ENCODE measurements at places on chromosomes 7 and 10.

DNA sequence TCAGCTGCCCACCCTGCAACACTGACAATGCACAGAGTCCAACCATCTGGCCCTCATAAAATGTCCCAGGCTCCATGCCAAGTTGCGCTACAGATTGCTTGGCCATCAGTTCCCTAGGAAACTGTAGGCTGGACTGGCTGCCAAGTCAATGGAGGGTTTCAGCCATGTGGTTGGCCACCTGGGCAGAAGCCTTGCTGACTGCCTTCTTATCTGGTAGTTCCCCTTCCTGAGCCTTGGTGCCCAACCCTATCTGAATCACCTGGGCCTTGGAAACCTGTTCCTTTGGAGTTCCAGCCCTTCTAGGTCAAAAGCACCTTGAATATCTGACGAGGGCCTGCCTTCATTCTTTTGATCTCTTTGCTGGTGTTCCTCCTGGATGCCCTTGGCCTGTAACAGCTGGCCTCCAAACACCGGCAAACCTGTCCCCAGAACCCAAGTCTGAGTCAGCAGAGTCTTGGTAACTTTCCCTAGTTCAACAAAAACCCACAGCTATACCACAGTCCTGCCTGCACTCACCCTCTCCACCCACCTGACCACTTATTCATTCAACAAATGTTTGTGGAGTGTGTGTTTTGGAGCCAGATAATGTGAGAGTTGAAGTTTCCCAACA lies 37.4 kb upstream of the KDM7A start:
- H3K4me1 ChIP-seq: peaks cover 43% of the 10 kb centered on the region
- no peaks in the 10 kb centered on the region for H3K27me3 ChIP-seq
- no peak overlapping the region for H3K4me3 ChIP-seq
- no peak for DNase-seq
- peaks cover 2% of the 10 kb centered on the region for H3K36me3 ChIP-seq
- H3K27ac ChIP-seq: no peak overlapping the region

- no peak overlapping the region for H3K4me3 ChIP-seq
- DNase-seq: no peak
- no peak overlapping the region for H3K27ac ChIP-seq
- no peaks in the 10 kb centered on the region for H3K27me3 ChIP-seq
- no peaks in the 10 kb centered on the region for H3K36me3 ChIP-seq
Observed at GRCh38 chr7:151699147-151699927, 177.6 kb downstream of the PRKAG2 start.

DNA sequence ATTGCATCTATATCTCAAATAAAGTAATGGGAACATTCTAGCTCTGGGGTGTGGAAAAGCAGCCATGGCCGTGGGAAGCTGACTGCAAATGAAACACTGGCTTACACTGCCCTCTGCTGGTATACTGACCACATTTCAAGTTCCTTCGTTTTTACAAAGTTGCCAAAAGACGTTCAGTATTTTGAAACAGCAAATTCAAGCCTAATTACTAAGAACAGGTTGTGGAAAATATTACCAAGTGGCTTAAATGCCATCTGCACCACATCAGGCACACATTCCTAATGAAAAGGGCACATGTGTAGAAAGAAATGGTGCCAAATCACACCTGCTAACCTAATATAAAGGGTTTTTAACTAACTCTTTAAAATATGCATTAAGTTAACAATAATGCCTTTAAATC lies 83.9 kb downstream of the JAZF1 start:
- H3K27me3 ChIP-seq: no peaks in the 10 kb centered on the region
- H3K4me1 ChIP-seq: peaks cover 9% of the 10 kb centered on the region
- peak; percentile 24 for DNase-seq
- H3K4me3 ChIP-seq: no peak overlapping the region

DNA sequence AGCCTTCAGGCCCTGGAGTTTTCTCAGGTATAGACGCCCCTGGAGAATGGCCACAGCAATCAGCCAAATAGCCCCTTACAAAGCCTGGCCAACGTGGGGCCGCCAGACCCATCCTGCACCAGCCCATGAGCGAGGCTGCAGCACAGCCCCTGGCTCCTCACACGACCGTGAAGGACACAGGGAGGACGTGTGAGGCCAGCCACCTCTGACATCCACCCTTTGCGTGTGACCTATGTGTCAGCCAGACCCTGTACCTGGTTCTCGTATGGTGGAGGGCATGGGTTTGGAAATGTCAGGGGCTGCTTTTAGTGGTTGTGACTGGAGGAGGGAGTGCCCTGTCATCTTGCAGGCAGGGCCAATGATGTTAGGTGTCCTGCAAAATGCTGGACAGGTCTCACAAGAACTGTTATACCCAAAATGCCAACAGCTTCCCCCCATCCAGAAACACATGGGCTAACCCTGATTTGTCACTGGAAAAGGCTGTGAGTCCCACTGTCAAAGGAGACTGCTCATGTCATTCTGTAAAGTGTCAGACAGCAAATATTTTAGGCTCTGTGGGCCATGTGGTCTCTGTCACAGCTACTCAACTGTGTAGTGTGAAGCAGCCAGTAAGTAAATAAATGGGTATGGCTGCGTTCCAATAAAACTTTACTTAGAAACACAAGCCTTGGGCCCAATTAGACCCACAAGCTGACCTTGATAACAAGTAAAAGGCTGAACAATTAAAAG lies 30.0 kb downstream of the NOD1 start:
- no peak overlapping the region for H3K4me3 ChIP-seq
- no peak for DNase-seq
- no peak overlapping the region for H3K27ac ChIP-seq
- no peaks in the 10 kb centered on the region for H3K27me3 ChIP-seq
- H3K4me1 ChIP-seq: peaks cover 11% of the 10 kb centered on the region

- no peak overlapping the region for H3K27ac ChIP-seq
- peaks cover 29% of the 10 kb centered on the region for H3K4me1 ChIP-seq
- H3K4me3 ChIP-seq: no peak overlapping the region
- no peaks in the 10 kb centered on the region for H3K36me3 ChIP-seq
- H3K27me3 ChIP-seq: no peaks in the 10 kb centered on the region
- no peak for DNase-seq
Observed at GRCh38 chr7:96314402-96315124, 7.3 kb downstream of the SLC25A13 start.

DNA sequence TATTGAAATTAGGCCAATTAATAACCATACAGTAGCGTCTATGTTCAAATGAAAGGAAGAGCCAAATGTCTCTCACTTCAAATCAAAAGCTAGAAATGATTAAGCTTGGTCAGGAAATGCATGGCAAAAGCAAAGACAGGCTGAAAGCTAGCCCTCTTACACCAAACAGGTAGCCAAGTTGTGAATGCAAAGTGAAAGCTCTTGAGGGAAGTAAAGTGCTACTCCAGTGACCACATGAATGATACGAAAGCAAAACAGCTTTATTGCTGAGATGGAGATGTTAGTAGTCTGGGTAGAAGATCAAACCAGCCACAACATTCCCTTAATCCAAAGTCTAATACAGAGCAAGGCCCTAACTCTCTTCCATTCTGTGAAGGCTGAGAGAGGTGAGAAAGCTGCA lies 123.8 kb downstream of the TEX36 start:
- H3K4me3 ChIP-seq: no peak overlapping the region
- H3K27ac ChIP-seq: no peak overlapping the region
- no peaks in the 10 kb centered on the region for H3K4me1 ChIP-seq
- peaks cover 26% of the 10 kb centered on the region for H3K27me3 ChIP-seq
- no peak for DNase-seq

DNA sequence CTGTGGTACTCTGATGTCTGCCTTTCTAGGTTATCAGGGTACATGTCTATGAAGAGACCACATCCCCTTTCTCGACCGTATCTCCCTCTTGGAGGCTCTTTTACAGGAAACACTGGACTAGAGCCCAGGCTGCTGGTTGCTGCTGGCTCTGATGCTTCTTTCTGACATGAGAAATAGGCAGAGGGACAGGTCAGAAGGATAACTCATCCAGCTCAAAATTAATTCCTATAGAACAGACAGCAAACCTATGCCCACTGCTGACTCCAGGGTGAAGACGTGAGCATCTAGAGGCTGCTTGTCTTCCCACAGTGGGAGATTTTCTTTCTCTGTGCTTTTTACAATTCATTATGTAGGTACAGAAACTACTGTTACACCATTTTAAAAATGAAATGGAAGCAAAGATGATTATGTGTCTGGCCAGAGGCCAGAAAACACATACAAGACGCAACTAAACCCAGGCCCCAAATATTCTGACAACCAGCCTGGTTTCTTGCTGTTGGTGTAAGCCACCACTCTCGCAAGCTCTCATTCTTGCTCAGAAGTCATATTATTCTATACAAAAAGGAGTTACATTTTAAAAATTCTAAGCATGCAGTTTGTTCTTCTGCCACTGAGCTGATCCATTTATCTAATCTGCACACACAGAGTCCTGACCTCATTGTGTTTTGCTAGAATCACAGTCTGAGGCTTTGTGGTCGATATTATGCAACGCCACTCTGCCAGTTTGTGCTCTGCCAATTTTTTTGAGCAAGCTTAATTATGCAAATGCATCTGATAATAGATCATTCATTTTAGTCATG lies 424.3 kb downstream of the KIF20B start:
- no peak overlapping the region for H3K27ac ChIP-seq
- DNase-seq: no peak
- no peaks in the 10 kb centered on the region for H3K27me3 ChIP-seq
- no peaks in the 10 kb centered on the region for H3K4me1 ChIP-seq
- H3K4me3 ChIP-seq: no peak overlapping the region

DNA sequence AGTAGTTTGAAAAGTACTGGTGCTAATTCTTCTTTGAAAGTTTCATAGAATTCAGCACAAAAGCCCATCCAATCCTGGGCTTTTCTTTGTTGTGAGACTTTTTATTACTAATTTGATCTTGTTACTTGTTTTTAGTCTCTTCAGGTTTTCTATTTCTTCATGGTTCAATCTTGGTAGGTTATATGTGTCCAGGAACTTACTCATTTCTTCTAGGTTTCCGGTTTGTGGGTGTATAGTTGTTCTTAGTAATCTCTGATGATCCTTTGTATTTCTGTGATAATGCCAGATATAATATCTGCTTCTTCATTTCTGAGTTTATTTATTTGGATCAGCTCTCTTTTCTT lies 147.5 kb downstream of the RTKN2 start:
- H3K27ac ChIP-seq: no peak overlapping the region
- H3K4me1 ChIP-seq: peaks cover 4% of the 10 kb centered on the region
- no peak for DNase-seq
- no peaks in the 10 kb centered on the region for H3K27me3 ChIP-seq
- H3K4me3 ChIP-seq: no peak overlapping the region

- no peak for DNase-seq
- no peaks in the 10 kb centered on the region for H3K4me1 ChIP-seq
- H3K36me3 ChIP-seq: no peaks in the 10 kb centered on the region
- H3K27ac ChIP-seq: no peak overlapping the region
- no peak overlapping the region for H3K4me3 ChIP-seq
Observed at GRCh38 chr10:15879058-15879457, 18.8 kb upstream of the MINDY3 start.

GRCh38 chr7:6398943-6399342 lies 48.8 kb downstream of the DAGLB start:
- H3K4me3 ChIP-seq: no peak overlapping the region
- H3K27me3 ChIP-seq: no peaks in the 10 kb centered on the region
- no peak for DNase-seq
- peaks cover 65% of the 10 kb centered on the region for H3K36me3 ChIP-seq
- H3K27ac ChIP-seq: peak overlapping the region; percentile 79

- H3K27me3 ChIP-seq: peaks cover 46% of the 10 kb centered on the region
- no peak overlapping the region for H3K4me3 ChIP-seq
- peak; percentile 40 for DNase-seq
- no peaks in the 10 kb centered on the region for H3K4me1 ChIP-seq
- peaks cover 2% of the 10 kb centered on the region for H3K36me3 ChIP-seq
- no peak overlapping the region for H3K27ac ChIP-seq
Observed at GRCh38 chr10:118850418-118851061, 95.8 kb upstream of the CACUL1 start.

- no peaks in the 10 kb centered on the region for H3K27me3 ChIP-seq
- no peaks in the 10 kb centered on the region for H3K36me3 ChIP-seq
Observed at GRCh38 chr7:85004402-85004801, 182.5 kb downstream of the SEMA3D start.

- peaks cover 3% of the 10 kb centered on the region for H3K4me1 ChIP-seq
- H3K27me3 ChIP-seq: peaks cover 53% of the 10 kb centered on the region
- no peak within 1 kb of the TSS for H3K27ac ChIP-seq
- no peaks in the 10 kb centered on the region for H3K36me3 ChIP-seq
- peak within 1 kb of the TSS; percentile 59 for H3K4me3 ChIP-seq
Observed at GRCh38 chr10:116742367-116743265, at the start of gene HSPA12A. HSPA12A (minus strand) TSS chr10:116742566; CDS start chr10:116742469, 97 bp downstream.

DNA sequence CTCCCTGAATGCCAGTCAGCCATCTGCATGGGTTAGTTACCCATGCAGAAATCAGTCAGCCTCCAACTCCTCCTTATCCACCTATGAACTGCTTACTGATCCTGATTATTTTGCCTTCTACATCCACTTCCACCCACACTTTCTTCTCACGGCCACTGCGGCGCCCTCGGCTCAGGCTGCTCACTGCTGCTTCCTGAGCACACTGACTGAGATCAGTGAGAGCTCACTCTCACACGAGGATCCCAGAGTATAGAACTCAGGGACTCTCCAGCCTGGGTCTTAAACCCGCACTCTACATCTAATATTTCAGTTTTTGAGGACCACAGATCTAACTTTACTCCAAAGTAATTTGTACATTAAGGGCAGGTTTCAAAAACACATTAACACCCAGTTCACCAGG lies 64.4 kb downstream of the GRB10 start:
- H3K4me3 ChIP-seq: no peak overlapping the region
- H3K27ac ChIP-seq: no peak overlapping the region
- peaks cover 59% of the 10 kb centered on the region for H3K27me3 ChIP-seq

- no peaks in the 10 kb centered on the region for H3K4me1 ChIP-seq
- no peak for DNase-seq
- H3K27ac ChIP-seq: no peak overlapping the region
- no peaks in the 10 kb centered on the region for H3K27me3 ChIP-seq
Observed at GRCh38 chr7:88185650-88186049, 34.2 kb downstream of the SRI start.

DNA sequence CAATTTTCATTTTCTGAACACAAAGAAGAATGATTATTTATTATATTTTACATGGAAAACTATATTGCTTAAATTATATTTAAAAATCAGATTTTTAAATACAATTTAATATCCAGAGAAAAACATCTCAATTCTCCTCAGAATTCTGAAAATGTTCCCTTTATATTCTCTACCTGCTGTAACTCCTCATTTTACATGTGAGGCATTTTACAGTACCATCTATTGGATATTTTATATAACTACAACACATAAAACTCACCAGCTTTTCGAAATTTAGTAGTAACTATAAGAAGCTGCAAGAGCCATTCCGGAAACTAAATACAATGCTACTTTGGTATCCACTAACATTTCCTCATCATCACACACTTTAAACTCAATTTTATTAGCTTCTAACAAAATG lies 264.6 kb downstream of the DGKB start:
- H3K27me3 ChIP-seq: no peaks in the 10 kb centered on the region
- H3K36me3 ChIP-seq: no peaks in the 10 kb centered on the region
- no peak for DNase-seq

GRCh38 chr10:47121336-47121735 lies 178.7 kb upstream of the GDF10 start:
- DNase-seq: no peak
- H3K27ac ChIP-seq: no peak overlapping the region
- H3K36me3 ChIP-seq: no peaks in the 10 kb centered on the region

GRCh38 chr7:153509768-153510167 lies 542.4 kb upstream of the DPP6 start:
- H3K27ac ChIP-seq: no peak overlapping the region
- no peak for DNase-seq
- no peak overlapping the region for H3K4me3 ChIP-seq
- no peaks in the 10 kb centered on the region for H3K27me3 ChIP-seq
